ENCODE measurements at places on chromosomes 7 and 10. TPM values are rescaled to one million over a fixed set of nuclear protein-coding genes. Genes with fewer than 3 reads are reported as not detected.

GRCh38 chr10:84407388-84408049 lies 79.1 kb downstream of the CCSER2 start:
- DNase-seq = no peak

DNA sequence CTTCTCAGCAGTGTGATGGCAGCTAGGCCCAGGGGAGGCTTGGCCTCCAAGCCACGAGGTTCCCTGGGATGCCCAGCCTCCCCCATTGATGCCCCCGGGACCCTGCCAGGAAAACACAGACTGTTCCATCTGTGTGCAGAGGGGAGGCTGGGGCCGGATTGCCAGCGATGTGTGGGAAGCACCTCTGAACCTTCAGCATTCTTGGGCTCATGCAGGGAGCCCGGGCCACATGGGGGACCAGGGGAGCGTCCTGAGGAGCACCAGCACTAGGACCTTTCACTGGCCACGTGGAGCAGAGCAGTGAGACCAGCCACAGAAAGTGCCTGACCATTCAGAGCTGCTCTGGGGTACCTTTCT lies 2.6 kb downstream of the IMPDH1 start:
- DNase-seq = no peak

- DNase-seq = no peak
These were observed 118.8 kb downstream of the PTPRN2 start for GRCh38 chr7:158468700-158469296.

- DNase-seq = no peak
These were observed 27.4 kb upstream of the GNAI1 start for GRCh38 chr7:80107278-80107677.

DNA sequence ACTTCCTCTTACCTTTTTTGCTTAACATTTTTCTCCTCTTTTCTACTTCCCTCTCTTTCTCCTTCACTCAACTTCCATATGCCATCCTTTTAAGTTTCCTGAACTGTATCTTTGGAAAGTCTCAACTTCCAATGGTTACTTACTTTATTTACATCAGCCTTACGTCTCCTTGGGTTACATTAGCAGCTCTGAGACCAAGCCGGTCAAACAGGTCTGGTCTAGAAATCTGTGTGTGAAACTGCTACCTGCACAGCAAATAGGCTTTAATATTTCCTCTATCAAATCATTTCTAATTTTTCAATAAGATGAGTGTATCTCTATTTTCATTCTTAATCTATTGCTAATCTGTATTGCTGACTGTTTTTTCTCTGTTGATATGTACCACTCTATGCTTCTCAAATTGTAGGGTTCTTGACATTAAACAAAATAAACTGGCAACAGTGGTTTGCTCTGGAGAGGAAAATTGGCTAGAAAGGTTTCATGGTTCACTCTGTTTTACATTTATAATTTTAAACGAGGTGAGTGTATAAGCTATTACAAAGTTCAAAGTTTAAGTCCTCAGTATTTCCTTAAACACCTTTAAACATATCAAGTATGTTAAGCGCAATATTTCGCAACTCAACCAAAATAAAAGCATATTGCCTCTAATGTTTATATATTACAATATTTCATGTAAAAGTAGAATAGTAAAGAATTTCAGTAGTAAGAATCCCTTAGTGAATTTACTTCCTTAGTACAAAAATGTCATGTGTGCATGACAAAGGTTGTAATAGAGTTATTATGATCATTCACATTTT lies 3.6 kb upstream of the SEMA3C start:
- DNase-seq = no peak

- DNase-seq = peak; percentile 68
These were observed 86.9 kb downstream of the JAZF1 start for GRCh38 chr7:28093623-28094232.

- no peak for DNase-seq
These were observed 9.8 kb upstream of the GRID1 start for GRCh38 chr10:86376403-86376802.

DNA sequence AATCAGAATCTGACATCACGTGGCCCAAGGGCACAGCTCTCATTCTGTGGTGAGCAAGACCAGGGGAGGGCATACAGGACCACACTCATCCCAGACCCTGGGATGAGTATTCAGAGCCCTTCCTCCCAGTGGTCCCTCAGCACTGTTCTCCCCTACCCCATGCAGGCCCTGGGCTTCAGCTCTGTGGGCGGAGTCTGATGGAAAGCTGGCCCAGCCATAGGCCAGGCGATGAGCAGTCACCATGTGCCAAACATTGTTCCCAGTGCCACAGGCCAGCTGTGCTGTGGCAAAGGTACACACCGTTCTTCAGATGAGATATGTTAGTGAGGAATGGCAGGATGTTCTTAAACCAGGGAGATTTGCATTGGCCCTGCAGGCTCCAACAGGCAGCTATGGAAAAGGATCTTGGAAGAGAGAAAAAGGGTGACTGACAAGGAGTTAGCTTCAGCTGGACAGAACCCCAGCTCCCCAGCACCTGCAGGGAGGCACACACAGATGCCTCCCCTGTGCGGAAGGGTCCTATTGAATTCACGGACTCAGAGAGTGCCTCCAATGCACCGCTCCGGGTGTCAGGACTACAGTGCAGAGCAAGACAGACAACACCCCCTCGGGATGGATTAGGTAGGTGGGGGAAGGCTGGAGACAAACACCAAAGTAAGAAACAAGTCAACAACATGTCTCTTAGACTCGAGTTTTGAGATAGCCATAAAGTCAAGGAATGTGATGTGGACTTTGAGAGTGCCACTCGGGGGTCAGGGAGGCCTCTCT lies 596.0 kb upstream of the MGMT start:
- no peak for DNase-seq

DNA sequence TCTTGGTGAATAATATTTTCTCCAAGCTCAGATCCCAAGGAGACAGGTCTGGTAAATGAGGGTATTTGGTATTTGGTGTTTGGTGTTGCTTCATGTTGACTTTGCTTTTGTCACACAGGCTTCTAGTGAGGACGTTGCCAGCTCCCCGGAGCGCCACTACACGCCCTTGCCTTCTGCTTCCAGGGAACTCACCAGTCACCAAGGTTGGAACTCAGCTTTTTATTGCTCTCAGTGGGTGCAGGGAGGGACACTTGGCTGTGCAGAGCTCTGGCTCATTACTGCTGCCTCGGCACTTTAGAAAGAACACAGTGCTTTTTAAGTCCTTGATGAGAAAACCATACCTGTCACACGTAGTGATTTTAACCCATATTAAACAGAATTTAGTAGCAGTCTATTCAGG lies 892.9 kb downstream of the LRMDA start:
- DNase-seq = peak; percentile 55

GRCh38 chr10:113515601-113516000 lies 37.3 kb upstream of the HABP2 start:
- DNase-seq = no peak

- no peak for DNase-seq
These were observed 71.1 kb downstream of the ATRNL1 start for GRCh38 chr10:115164220-115164619.

ARHGEF5 gene
- total RNA-seq = 5.4 TPM

COL13A1 gene
- 3.8 TPM for total RNA-seq

HOXA2 gene
- 0.38 TPM for total RNA-seq

GDF2 gene
- total RNA-seq = not detected

UROS gene
- total RNA-seq = 68.5 TPM

ELOVL3 gene
- total RNA-seq = 1.3 TPM

DHTKD1 gene
- total RNA-seq = 14.2 TPM
